Aorta (tissue), 5 donors: ENCODE measurements at places on chromosomes 13 and 19. TPM values are rescaled to one million over a fixed set of nuclear protein-coding genes. Genes with fewer than 3 reads are reported as not detected.

DNA sequence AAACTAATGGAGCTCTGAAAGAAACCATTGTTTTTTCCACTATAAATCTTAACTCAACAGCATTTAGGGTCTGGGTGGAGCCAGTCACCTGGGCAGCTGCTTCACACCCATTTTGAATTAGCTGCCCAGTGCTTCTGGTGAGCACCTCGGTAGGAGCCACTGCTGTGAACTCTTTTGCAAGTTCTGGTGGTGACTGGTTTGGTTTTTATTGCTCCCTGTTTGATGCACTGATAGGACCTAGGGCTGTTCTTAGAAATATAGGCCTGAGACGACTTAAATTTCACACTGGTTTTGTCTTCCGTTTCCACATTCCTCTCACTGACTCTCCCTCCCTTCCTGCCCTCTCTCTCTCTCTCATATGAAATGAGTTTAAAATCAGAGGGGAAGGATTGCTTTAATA is 103.9 kb downstream of the GGACT start:
- H3K27ac ChIP-seq: no peak overlapping the region
- no peaks in the 10 kb centered on the region for H3K27me3 ChIP-seq
- H3K36me3 ChIP-seq: no peaks in the 10 kb centered on the region
- no peaks in the 10 kb centered on the region for H3K4me1 ChIP-seq

- no peak overlapping the region for H3K4me3 ChIP-seq
- no peaks in the 10 kb centered on the region for H3K36me3 ChIP-seq
- H3K27ac ChIP-seq: no peak overlapping the region
- H3K4me1 ChIP-seq: no peaks in the 10 kb centered on the region
- H3K27me3 ChIP-seq: no peaks in the 10 kb centered on the region
Measured at GRCh38 chr13:28413999-28414398, 80.9 kb downstream of the FLT1 start.

GRCh38 chr13:20814224-20814910 is 40.6 kb upstream of the EEF1AKMT1 start:
- no peaks in the 10 kb centered on the region for H3K27me3 ChIP-seq
- peak; percentile 94 for DNase-seq
- H3K4me3 ChIP-seq: no peak overlapping the region

- no peak for DNase-seq
- no peaks in the 10 kb centered on the region for H3K4me1 ChIP-seq
- H3K36me3 ChIP-seq: no peaks in the 10 kb centered on the region
Measured at GRCh38 chr13:40053401-40053800, 397.9 kb downstream of the COG6 start.

DNA sequence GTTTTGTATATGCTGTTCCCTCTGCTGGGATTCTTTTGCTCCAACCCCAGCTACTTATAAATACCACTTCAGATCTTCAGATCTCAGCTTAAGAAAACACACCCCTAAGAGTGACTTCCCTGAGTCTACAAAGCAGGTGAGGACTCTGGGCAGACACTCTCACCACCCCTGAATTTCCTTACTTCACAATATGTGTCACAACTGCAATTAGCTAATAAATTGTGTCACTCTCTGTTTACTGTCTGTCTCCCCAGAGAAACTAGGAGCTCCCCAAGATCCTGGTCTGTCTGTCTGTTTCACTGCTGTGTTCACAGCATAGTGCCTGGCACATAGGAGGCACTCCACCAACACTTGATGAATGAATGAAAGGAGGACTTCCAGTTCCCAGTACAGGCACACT is 14.4 kb downstream of the CEBPA start:
- no peaks in the 10 kb centered on the region for H3K27me3 ChIP-seq
- no peak for DNase-seq
- H3K27ac ChIP-seq: no peak overlapping the region

GRCh38 chr19:35029737-35030256 is 473 bp upstream of the SCN1B start:
- no peaks in the 10 kb centered on the region for H3K4me1 ChIP-seq
- no peak overlapping the region for H3K27ac ChIP-seq
- no peak for DNase-seq
- H3K27me3 ChIP-seq: no peaks in the 10 kb centered on the region
- no peaks in the 10 kb centered on the region for H3K36me3 ChIP-seq

DNA sequence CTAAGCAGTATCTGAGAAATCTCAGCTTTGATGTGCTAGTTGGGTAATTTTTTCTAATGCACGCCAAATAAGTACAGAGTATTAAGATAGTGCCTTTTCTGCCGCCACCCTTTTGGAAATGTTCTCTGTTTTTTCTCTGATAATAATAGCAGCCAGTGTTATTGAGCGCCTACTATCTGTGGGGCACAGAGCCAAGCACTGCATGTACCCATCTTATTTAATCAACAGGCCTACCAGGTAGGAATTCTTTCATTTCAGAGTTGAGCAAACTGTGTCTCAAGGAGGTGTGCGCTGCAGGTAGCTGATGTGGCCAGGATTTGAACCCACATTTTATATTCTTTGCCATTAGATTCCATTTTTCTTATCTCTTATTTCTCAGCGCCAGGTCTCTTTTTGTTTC is 1.4 kb downstream of the EPN1 start:
- H3K27me3 ChIP-seq: no peaks in the 10 kb centered on the region
- H3K4me3 ChIP-seq: no peak overlapping the region

DNA sequence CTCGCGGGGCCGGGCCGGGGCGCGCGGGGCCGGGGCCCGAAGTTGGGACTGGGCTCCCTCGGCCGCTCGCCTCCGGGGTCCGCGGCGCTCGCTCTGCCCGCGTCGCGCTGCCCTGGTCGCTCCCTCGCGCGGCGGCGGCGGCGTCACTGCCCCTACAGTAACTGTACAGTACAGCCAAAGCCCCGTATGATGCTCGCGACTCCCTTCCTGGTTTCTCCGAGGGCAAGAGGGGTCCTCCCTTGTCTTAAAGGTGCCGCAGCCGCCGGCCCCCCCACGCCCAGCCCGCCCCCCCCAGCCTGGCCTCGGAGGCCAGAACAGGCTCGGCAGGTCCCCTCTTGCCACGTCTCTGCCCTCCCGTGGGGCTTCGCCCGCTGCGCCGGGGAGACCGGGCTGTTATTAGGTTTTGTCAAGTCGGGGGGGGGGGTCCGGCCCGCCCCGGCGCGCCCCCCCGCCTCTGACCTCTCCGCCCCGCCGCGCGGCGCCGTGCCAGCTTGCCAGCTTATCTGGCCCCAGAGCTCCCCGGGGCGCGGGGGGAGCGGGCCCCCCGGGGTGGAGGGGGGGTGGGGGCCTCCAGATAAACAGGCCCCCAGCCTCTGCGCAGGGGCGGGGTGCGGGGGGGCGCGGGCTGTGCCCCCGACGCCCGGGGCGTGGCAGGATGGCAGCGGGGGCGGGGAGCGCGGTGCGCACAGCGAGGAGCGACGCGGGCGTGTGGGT is at the start of gene ZBTB7A:
Gene ZBTB7A (minus strand): TSS at position 218 of the 714 bp plus-strand sequence. CDS start 11,667 bp downstream, outside the sequence.
- H3K4me1 ChIP-seq: no peaks in the 10 kb centered on the region
- H3K27me3 ChIP-seq: no peaks in the 10 kb centered on the region
- DNase-seq: peak; percentile 93
- H3K27ac ChIP-seq: peak within 1 kb of the TSS; percentile 23

DNA sequence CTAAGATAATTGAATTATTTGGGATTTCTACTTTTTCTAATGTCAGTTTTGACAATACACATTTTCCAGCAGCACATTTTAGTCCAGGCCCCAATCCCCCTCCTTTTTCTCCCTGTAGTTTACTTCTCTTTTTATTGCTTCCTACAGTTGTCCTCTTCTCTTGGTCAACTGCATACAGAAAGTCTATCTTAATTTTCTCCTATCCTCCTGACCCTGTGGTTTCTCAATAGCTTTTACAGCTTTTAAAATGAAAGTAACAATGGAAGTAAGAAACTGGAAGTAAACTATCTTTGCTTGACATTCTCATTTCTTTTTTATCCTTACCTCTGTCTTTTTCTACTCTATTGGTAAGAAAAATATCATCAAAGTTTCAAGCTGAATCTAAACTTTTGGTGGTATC is 106.5 kb upstream of the OXGR1 start:
- H3K4me1 ChIP-seq: no peaks in the 10 kb centered on the region
- H3K27me3 ChIP-seq: no peaks in the 10 kb centered on the region
- no peak for DNase-seq
- H3K27ac ChIP-seq: no peak overlapping the region
- no peak overlapping the region for H3K4me3 ChIP-seq

- H3K27ac ChIP-seq: no peak overlapping the region
- no peak for DNase-seq
- no peaks in the 10 kb centered on the region for H3K27me3 ChIP-seq
- H3K36me3 ChIP-seq: no peaks in the 10 kb centered on the region
- H3K4me3 ChIP-seq: no peak overlapping the region
Measured at GRCh38 chr13:87810920-87811344, 139.8 kb downstream of the SLITRK5 start.

DNA sequence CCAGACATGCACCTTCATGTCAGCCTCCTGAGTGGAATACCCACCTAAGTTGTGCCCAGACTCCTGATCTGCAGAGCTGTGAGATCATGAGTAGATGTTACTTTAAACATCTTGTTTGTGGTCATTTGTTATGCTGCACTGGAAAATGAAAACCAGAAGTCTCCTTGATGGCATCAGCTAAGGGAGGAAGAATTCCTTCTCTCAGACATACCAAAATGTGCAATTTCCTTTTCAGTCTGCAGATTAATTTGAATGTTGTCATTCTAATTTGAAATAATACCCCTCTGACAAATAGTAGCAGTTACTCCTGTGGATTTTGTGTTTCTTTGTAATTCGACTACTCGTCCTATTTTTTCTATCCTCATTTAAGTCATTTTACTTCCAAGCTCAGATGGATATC is 59.3 kb downstream of the ITGBL1 start:
- peaks cover 8% of the 10 kb centered on the region for H3K4me1 ChIP-seq
- H3K27me3 ChIP-seq: no peaks in the 10 kb centered on the region
- H3K36me3 ChIP-seq: no peaks in the 10 kb centered on the region
- H3K27ac ChIP-seq: no peak overlapping the region

GRCh38 chr19:41325640-41325946 is 15.6 kb downstream of the CCDC97 start:
- peak overlapping the region; percentile 40 for H3K27ac ChIP-seq
- no peak for DNase-seq
- no peaks in the 10 kb centered on the region for H3K4me1 ChIP-seq
- H3K4me3 ChIP-seq: no peak overlapping the region
- H3K27me3 ChIP-seq: no peaks in the 10 kb centered on the region

DNA sequence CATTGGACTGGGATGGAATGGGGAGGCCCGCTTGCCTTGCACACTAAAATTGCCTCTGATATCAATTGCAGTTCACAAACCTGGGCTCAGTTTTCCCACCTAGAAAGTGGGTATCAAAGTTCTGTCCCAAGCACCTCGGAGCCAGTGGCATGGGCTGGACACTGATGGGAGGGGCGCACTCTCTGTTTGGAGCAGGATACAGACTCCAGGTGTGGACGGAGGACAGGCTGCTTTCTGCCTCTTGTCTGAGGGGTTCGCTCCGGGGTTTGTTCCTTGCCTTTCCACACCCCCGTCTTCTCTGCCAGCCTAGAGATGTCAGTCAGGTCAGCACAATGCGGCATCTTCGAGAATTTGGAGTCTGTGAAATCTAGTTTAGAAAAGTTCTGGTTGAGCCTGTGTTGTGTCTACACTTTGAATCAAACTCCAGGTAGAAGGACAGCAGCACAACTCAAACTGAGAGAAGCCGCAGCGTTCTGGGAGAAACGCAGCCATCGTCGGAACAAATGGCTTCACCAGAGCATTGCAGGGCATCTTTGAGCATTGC is 141.9 kb downstream of the TEX29 start:
- no peak overlapping the region for H3K4me3 ChIP-seq
- H3K36me3 ChIP-seq: no peaks in the 10 kb centered on the region
- no peak overlapping the region for H3K27ac ChIP-seq
- H3K27me3 ChIP-seq: no peaks in the 10 kb centered on the region

- H3K4me1 ChIP-seq: no peaks in the 10 kb centered on the region
- H3K4me3 ChIP-seq: no peak overlapping the region
- peaks cover 23% of the 10 kb centered on the region for H3K36me3 ChIP-seq
- no peak for DNase-seq
Measured at GRCh38 chr19:19021115-19021514, 12.2 kb downstream of the SUGP2 start.

DNA sequence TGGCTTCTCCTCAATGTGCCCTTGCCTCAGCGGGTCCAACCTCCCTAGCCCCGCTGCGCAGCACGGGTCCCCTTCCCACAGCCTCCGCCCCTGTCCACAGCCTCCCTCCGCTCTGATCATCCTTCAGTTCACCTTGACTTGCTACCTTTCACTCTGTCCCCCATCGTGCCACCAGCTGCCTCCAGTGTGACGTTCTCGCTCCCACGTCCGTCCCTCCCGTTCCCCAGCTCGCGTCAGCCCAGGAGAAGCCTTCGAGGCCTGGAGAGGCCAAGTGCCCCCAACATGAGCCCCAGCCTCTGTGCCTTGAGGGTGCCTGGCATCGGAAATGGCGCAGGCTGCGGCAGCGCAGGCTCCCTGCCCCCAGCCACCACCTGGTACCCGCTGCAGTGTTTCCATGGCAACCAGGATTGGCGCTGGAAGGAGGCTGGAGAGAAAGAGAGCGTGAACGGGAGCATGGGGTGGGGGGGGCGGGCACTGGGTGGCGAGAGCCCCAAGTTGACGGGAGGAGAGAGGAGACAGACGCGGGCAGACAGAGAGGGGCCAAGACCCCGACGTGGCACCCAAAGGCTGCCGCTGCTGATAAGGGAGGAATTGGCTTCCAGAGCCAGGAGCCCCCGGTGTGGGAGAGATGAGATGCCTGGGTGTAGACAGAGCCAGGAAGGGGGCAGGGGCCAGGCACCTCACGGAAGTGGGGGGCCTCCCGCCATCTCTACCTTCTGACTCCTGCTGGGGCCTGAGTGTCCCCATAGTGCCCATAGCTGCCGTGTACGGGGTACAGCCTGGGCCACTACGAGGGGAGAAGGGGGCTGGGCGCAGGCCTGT is 844 bp upstream of the ASPDH start:
- peak; percentile 65 for DNase-seq
- H3K27me3 ChIP-seq: no peaks in the 10 kb centered on the region
- H3K27ac ChIP-seq: no peak overlapping the region
- no peaks in the 10 kb centered on the region for H3K36me3 ChIP-seq
- H3K4me1 ChIP-seq: no peaks in the 10 kb centered on the region

Gene PGLYRP2
- total RNA-seq: not detected

Gene C19orf85
- not detected for total RNA-seq

Gene SELENOV
- total RNA-seq: not detected

Gene TEX29
- total RNA-seq: 0.96 TPM

Gene CLDND2
- not detected for total RNA-seq

Gene CYP2A7
- total RNA-seq: not detected
